SHP77 (cell line): ENCODE measurements at places on chromosomes 5 and 9.

DNA sequence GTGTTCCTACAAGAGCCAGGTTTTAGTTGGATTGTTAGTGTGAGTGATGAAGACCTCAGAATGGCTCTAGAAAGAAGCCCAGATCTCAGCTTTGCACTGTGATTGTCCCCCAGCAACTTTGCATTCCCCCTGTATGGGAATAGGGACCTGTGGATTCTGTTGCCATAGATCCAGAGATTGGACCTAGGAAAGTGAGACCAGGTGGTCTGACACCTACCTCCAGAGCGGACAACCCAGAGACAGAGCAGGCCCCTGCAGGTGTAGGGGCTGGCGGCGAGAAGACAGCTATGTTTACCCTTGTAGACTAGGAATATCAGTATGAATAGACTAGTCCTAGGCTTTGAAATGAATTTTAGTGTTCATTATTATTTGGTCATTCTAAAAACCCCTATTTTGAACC, 53.6 kb downstream of the IRF1 start:
- DNase-seq: no peak

- no peak for DNase-seq
These were observed 395.5 kb upstream of the SLC30A5 start for GRCh38 chr5:68698025-68698940.

GRCh38 chr5:33806738-33807442, 84.9 kb downstream of the ADAMTS12 start:
- no peak for DNase-seq

DNA sequence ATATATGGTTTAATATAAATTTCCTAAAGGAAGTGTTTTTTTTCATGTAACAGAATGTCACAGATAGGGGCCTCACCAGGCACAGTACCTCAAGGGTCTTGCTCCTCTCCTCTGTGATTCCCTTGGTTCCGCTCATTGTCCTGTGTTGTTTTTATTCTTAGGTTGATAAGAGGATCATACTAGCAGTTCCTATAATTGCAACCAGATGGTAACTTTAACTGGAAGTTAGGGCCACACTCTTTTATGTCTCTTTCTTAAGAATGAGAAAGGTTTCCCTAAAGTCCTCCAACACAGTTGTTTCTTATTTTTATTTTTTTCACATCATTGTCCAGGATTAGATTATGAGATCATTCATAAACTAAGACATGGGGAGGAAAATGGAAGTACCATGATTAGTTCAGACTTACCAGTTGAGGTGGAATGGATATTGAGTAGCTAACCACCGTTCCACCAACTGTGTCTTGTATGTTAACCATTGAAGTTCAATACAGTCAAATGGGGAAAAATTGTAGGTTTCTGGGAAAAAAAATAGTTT, 41.1 kb downstream of the FAM174A start:
- DNase-seq: no peak

- DNase-seq: no peak
These were observed 2.6 kb downstream of the SLC2A6 start for GRCh38 chr9:133476036-133476931.

DNA sequence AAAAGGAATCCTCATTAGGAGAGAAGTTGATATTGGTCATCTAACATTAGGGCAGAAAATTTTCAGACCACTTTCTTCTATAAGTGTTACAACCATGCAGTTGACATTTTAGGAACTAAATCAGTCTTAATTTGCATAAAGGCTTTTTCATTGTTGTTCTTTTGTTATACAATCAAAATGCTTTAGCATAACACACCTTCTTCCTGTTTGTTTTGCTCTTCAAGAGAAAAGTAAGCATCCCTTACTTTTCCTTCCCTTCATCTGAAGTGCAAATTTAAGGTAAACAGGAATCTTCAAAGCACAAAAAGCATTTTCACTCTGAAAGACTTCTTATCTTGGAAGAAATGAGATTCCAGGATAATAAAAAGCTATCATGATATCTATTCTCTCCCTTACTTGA, 273.6 kb downstream of the PTPRD start:
- no peak for DNase-seq

GRCh38 chr5:75526070-75526469, 14.4 kb downstream of the POLK start:
- no peak for DNase-seq

DNA sequence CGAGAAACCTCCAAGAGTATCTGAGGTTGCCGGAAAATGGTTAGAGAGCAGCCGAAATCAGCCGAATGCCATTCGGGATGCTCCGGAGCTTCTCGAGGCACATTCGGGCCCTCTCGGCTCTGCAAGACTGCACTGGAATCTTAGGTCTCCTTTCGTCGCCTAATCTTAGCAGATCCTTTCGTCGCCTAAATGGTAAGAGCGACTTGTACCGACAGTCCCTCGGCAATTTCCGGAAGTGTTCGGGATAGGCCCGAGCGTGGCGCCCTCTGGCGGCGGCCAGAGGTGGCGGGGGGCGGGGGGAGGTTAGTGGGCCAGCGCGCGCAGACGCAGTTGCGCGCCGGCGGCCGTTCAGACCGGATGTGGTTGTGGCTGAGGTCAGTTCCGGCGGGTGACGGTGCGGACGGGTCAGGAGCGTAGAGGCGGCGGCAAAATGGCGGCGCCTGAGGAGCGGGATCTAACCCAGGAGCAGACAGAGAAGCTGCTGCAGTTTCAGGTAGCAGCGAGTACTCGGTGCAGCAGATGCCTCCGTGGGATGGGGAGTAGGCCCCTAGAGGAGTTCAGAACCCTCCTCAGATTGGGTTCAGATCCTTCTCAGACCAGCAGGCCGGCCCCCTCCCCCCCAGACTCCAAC, at the start of gene FAF2:
FAF2 (plus strand) TSS at position 408 of the 631 bp plus-strand sequence; CDS start at position 431, 23 bp downstream.
- peak; percentile 84 for DNase-seq

- DNase-seq: no peak
These were observed 4.7 kb downstream of the ABCA1 start for GRCh38 chr9:104923289-104923688.

DNA sequence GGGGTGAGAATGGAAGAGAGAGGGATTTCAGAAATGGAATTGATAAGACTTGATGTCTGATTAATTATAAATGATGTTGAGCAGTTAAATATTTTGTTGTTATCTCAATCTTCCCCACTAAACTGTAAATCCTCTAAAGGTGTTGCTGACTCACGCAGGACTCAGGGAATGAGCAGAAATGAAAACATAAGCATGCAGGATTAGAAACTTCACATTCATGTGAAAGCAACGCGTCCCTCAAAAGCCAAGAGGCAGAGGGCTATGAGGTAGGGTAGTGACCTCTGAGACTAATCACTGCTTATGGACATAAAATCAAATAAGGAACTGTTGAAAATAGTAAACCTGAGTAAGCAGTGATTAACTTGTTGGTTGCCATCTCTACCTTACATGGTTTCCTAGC, 21.1 kb downstream of the ADAMTSL1 start:
- no peak for DNase-seq

DNA sequence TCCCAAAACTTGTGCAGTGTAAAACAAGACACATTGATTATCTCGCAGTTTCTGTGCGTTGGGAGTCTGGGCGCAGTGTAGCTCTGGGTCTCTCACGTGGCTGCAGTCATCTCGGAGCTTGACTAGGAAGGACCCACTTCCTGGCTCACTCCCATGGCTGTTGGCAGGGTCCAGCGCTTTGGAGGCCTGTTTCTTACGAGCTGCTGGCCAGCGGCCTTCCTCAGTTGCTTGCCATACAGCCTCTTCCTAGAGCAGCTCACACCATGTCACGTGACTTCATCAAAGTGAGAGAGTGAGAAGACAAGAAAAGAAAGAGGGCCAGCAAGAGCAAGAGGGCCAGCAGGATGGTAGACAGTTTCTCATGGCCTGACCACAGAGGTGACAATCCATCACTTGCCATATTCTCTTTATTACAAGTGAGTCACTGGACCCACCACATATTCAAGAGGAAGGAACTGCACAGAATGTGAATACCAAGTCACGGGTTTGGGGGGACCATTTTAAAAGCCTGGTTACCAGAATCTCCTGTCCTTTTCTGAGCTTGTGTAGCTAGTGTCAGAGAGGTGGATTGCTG, 36.2 kb downstream of the MCCC2 start:
- no peak for DNase-seq

GRCh38 chr5:102090770-102091169, 205.3 kb downstream of the SLCO4C1 start:
- peak; percentile 76 for DNase-seq

- no peak for DNase-seq
These were observed 18.1 kb downstream of the IRF1 start for GRCh38 chr5:132472431-132472830.

DNA sequence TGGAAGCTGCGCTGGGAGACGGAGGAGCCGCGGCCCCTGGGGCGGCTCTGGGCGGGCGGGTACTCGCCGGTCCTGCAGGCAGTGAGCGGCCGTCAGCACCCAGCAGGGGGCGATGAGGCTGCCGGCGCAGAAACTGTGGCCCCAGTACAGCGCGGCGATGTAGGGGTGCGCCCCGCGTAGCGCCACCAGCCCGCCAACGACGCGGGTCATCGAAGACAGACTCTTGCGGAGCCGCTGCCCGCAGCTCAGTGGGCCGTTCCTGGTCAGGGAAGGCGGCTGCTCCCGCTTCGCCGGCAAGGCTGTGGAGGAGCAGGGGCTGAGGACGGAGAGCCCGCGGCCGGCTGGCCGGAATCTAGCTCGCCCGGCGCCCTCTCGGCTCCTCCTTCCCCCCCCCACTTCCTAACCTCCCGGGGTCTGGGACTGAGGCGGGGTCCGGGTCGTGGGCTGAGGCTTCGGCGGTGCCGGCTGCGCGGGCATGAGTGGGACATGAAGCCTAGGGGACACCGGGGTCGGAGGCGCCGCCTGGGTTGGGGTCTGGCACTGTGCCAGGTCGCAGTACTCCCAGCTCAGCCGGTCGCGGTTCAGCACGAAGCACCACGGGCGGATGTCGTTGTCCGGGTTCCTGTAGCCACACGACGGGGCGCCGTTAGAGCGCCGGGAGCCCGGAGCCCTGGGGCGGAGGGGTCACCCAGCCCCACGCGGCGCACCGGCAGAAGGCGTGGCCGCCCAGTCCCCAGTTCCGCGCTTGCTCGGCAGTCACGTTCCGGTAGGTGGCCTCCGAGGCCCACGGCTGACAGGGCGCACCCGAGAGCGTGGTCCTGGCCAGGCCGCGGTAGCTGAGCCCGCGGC, 3.6 kb upstream of the PFN3 start:
- DNase-seq: peak; percentile 78

DNA sequence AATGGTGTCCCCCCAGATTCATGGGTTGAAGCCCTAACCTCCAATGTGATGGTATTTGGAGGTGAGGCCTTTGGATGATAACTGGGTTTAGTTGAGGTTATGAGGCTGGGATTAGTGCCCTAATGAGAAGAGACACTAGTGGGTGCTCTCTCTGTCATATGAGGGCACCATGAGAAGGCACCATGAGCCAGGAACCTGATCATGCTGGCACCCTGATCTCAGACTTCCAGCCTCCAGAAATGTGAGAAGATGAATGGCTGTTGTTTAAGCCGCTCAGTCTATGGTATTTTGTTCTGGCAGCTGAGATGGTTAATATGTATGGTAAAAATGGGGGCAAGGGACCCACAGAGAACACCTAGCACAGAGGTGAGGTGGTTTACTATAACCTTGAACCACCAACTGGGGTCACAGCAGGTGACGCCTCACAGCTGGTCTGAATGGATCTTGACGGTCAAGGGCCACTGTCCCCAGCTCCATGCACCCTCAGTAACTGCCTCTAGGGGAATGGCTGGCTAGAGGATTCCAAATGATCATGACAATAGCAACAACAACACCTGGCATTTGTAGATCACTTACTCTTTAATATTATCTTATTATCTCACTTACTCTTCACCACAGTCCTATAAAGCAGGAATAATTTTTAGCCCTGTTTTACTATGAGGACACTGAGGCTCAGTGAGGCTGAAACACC, 57.1 kb downstream of the FOXI1 start:
- DNase-seq: no peak

GRCh38 chr5:90479611-90480385, 5.1 kb downstream of the POLR3G start:
- DNase-seq: no peak

DNA sequence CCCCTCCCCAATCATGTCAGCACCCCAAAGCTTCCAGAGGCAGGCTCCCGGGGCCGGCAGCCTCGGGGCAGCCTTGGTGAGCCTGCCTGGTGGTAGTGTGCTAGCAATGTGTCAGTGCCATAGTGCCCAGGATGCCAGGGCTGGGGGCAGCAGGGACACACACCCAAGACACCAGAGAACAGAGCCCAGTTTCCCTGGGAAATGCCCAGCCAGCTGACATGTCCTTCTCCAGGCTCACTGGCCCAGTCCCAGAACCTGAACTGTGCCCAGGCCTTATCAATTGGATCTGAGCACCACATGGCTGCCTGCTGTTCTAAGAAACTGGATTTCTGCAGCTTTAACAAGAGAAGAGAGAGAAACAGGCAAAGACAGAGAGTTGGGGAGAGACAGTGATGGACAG, 74.9 kb upstream of the LRRTM2 start:
- no peak for DNase-seq

GRCh38 chr5:9543311-9543920, 2.5 kb downstream of the SEMA5A start:
- no peak for DNase-seq

DNA sequence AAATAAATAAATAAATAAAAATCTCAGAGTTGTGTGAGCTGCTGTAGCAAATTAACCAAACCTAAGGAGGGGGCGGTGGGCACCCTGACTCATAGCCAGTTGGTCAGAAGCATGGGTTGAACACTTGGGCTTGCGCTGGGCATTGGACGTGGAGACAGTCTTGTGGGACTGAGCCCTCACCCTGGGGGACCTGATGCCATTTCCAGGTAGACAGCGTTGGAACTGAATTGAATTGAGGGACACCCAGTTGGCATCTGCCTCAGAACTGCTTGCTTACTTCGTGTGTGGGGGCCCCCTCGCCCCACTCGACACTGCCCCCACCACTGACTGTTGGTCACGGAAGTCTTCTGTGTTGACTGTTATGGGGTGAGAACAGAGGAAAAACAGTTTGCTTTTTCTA, 19.0 kb upstream of the TBC1D9B start:
- DNase-seq: no peak

GRCh38 chr5:108687595-108688200, 60.0 kb upstream of the FER start:
- no peak for DNase-seq

DNA sequence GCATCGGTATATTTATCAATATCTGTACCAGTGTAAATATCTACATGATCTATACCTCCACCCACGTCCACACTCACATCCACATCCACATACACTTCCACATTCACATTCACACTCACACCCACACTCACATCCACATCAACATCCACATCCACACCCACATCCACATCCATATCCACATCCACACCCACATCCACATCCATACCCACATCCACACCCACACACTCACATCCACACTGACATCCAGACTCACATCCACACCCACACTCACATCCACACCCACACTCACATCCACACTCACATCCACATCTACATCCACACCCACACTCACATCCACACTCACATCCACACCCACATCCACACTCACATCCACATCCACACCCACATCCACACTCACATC, 189.2 kb downstream of the IRX1 start:
- DNase-seq: no peak

DNA sequence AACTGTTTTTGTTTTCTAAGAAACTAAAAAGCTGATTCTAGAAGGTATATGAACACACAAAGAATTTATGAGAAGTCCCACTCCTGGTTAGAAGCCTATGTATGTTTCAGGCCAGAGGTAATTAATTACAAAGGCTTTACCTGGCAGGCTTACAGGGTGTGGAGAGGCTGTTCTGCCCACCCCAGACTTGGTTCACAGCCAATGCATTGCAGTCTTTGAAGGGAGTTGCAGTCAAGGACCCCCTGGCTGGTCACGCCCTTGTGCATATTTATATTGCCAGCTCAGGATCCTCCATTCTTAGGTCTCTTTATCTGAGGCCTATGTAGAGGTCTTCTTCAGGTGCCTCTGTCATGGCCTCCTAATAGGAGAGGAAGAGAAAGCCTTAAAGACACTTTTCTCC, 13.6 kb upstream of the PRSS3 start:
- DNase-seq: no peak
